Activated naive CD4-positive, alpha-beta T cell treated with anti-CD3 and anti-CD28 coated beads for 36 hours (primary cell): ENCODE measurements at places on chromosomes 2 and 18.

DNA sequence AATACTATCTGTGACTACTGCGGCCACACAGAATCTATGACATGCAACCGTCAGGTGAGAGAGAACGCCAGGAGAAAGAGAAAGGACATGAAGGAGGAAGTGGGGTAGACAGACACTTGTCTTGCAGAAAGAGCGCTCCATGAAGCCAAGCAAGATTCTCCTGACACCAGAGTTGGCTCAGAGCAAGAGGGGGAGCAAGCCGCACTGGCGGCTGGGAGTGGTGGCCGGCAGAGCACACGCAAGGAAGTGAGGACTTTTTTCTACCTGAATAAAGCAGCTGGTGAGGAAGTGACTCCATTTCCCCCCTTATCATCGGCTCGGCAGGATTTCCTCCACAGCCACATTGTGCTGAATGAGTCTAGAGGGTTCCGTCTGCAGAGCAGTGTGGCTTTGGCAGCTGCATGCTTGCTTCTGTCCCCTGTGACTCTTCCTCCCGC, 181.6 kb downstream of the BCL2 start:
- DNase-seq: peak; percentile 79

- no peak for DNase-seq
These were observed 42.7 kb downstream of the BCL11A start for GRCh38 chr2:60510713-60511112.

DNA sequence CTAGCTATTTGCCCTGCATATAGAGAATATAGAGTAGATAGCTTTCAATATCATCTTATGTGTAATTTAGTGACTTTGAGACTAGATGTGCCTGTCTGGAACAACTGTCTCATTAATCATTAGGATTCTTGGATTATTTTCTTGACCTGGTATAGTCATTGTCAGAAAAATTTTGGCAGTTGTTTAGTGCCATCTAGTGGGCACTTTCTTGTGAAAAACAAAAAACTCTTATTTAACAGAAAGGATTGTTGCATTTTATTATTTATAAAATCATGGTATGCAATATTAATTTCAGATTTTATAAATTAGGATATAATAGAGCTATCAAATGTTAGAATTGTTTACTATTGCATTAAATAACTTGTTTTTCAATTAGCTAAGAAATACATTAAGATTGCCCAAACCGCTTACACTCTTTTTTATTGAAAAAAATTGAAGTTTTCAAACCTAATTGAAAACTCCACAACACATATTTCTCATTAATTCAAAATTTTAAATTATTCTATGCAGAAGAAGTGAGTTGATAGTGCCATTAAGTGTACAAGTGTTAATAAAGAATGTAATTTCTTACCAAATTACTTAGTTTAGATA, 80.3 kb downstream of the DYNAP start:
- no peak for DNase-seq

DNA sequence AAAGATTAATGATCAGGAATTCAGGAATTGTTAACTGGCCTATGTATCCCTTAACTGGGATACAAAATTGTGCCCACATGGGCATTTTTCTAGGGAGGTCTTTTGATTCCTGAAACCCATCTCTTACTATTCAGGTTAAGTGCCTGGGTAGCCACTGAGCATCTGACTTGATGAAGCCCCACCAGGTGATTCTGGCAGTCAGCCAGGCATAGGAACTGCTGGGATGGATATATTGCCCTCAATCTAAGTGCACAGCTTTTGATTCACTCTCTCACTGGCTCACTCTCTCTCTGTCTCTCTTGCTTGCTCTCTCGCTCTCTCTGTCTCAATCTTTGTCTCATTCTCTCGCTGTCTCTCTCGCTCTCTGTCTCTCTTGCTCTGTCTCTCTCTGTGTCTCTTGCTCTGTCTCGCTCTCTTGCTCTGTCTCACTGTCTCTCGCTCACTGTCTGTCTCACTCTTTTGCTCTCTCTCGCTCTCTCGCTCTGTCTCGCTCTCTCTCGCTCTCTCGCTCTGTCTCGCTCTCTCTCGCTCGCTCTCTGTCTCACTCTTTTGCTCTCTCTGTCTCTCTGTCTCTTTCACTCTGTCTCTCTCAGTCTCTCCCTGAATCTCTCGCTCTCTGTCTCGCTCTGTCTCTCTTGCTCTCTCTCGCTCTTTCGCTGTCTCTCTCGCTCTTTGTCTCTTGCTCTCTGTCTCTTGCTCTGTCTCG, 22.3 kb downstream of the INPP1 start:
- no peak for DNase-seq

GRCh38 chr18:44186001-44186400, 494.7 kb upstream of the SETBP1 start:
- no peak for DNase-seq

DNA sequence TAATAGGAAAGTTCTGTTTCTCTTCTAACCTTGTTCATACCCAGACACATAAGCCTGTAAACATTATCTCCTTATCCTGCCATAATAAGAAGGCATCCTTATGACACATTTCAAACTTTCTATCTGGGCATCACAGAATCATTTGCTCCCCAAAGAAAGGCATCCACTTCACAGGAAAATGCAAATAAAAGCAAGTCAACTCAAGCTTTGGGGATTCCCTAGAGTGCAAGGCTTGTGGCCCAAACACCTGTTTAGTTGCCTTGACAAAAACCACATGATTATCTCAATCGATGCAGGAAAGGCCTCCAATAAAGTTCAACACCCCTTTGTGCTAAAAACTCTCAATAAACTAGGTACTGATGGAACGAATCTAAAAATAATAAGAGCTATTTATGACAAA, 195.7 kb upstream of the GALNT5 start:
- no peak for DNase-seq

DNA sequence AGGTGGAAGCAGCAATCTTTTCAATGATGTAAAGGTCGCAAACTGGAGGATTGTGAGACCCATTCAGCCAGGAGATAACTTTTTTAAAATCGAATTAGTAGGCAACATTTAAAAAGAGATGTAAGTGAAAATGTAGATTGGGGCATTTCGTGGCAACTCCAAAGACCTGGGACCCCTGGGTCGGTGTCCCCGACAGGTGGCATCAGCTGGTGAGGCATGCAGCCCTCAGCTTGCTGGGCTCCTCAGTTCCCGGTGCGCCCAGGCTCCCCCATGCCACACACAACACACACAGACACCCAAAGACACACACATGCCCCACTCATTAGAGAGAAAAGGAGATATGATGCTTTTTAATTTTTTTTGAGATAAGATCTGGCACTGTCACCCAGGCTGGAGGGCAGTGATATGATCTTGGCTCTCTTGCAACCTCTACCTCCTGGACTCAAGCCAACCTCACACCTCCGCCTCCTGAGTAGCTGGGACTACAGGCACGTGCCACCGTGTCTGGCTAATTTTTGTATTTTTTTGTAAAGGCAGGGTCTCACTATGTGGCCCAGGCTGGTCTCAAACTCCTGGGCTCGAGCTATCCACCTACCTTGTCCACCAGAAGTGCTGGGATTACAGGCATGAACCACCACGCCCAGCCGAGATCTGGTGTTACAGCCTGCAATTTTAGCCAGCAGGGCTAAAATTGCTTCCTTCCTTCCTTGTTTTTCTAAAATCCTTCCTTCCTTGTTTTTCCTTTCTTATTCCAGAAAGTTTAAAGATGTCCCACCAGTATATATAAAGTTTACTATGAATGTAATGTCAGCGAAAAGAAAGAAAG, 122.6 kb upstream of the EPAS1 start:
- no peak for DNase-seq

DNA sequence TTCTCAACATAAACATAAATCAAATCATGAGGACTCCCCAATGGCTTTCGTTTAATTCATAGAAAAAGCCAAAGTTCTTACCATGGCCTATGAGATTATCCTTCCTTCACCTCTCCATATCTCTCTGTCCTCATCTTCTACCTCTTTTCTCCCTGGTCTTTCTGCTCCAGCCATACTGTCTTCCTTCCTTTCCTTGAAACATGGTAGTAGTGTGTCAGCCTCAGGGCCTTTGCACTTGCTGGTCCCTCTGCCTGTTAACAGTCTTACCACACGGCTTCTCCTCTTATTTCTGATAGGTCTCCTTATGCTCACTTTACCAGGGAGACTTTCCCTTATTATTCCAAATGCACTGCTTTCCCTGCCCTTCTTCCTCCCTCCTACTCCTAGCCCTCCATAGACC, 25.6 kb downstream of the APOB start:
- DNase-seq: no peak

- DNase-seq: no peak
These were observed 52.8 kb downstream of the EDAR start for GRCh38 chr2:108936076-108936864.

DNA sequence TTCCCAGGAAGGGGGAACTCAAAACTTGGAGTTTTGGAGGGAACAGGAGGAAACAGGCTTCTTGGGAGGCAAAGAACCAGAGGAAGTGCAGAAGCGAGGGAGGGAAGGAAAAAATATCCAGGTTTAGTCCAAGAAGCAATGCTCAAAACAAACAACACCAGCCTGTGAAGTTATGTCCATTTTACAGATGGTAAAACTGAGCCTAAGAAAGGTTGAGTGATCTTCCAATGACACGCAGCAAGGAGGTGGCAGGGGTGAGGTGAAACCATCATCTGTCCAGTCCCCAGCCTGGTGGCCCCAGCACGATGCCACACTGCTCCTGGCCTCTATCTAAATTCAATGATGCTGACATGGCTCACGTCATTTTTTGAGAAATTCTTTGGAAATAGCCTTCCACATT, 10.8 kb downstream of the DNMT3A start:
- no peak for DNase-seq

DNA sequence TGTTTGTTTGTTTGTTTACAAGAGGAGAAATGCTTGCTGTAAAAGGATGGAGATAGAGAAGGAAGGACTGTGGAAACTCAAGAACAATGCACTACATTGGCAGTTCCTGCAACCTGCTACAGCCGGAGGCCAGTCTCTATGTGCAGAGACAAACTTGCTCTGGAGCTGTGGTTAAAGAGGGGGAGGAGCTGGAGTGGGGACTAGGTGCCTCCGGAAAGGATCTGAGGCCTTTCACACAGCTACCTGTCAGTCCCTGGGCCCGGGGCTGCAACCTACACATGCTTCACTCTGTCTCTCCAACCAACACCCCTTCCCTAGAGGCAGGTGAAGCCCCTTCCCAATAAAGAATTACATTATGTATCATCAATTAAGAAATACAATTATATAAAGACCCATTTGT, 1234.0 kb upstream of the ZEB2 start:
- DNase-seq: no peak

- no peak for DNase-seq
These were observed 62.6 kb downstream of the BAZ2B start for GRCh38 chr2:159553727-159554126.
